Activated gamma-delta T cell treated with anti-CD3 and anti-CD28 coated beads, Interleukin-2, amount 50 U/mL, for 16 hours (primary cell): ENCODE measurements at places on chromosomes 11 and 22.

- peak; percentile 69 for DNase-seq
Measured at GRCh38 chr22:44685384-44686056, 16.5 kb upstream of the PRR5 start.

- DNase-seq: no peak
Measured at GRCh38 chr22:19809741-19810140, 44.9 kb downstream of the GNB1L start.

GRCh38 chr22:39343259-39344045 is 6.3 kb upstream of the SYNGR1 start:
- peak; percentile 35 for DNase-seq

DNA sequence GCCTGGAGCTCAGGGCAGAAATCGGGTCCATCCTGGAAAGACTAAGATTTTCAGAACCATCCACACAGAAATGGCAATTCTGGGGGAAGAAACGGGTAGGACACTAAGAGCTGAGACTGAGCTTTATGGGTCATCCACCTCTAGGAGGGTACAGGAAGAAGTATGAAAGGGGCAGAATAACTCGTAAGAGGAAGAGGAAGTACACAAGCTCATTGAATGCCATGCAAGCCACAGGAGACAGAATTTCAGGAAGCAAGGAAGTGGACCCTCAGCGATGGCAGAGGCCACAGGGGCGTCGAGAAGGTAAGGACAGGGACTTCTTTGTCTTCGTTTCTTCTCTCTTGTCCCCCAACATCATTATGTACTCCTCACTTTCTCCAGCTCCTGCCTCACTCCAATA is 169.6 kb downstream of the MAML2 start:
- DNase-seq: no peak

DNA sequence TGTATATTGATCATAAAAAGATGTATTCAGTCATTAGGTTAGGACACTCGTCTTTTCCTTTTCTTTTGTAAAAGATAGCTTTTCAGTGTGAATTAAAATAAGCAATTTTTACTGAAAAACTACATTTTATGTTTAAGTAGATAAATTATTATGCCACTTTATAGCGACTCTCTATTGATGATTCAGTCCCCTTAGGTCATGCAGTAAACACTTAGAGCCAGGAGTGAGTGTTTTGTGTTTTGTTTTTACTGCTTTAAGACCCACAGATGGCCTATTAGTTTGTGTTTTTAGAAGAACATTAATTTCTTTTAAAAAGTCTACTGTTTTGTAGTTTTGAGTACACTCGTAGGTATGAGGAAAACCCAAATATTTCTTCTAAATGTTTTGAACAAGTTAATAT is 86.6 kb downstream of the YAP1 start:
- DNase-seq: no peak

DNA sequence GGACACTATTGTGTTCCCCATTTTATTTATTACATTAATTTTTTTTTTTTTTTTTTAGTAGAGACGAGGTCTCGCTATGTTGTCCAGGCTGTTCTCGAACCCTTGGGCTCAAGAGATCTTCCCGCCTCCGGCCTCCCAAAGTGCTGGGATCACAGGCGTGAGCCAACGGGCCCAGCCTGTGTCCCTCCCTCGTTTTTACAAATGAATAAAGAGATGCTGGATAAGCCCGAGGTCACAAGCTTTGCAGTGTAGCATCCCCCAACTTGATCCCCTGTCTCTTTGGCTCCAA is 297 bp upstream of the MTFP1 start:
- no peak for DNase-seq

DNA sequence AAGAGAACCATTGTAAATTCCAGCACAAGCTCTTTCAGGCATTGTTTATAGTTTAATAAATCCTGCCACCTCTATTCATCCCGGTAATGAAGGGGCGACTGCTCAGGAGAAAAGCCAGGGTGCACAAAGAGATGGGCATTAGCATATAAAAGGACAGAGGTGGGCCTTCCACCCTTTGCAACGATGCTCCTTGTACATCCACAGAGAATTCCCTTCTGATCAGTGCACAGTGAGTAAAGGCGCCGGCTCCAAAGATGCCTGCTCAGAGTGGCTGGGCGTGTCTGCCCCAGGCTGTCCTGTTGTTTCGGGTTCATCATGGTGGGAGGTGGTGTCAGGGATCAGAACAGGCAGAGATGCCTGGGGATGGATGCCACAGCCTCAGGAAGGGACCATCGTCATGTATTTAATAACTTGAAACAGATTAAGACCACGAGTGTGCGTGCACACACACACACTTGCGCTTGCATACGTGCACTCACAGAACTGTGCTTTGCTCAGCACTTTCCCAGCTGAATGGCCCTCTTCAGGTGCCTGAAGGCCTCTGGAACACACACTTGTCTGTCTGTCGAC is 305.0 kb downstream of the TBC1D22A start:
- DNase-seq: no peak

GRCh38 chr22:24463071-24463760 is 31.9 kb upstream of the UPB1 start:
- no peak for DNase-seq

DNA sequence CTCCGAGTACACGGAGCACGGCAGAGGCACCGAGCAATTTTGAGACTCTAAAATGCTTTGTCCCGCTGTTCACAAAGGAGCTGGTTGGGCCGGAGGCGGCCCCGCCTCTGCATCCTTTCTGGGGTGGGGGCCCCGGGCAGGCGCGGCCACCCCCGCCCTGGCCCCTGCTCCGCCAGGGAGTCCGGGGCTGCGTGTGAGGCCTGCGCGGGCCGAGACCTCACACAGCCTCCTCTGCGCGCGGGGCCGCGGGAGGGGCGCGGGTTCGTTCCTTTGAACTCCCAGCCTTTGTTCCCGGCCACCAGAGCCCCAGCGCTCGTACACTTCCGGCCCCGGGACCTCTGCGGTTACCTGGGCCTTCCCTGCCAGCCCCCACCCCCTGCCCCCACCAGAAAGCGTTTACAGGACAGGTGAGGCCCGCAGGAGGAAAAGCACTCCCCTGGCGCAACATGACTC is 1.6 kb downstream of the FGF19 start:
- DNase-seq: no peak

GRCh38 chr22:49785841-49786471 is 41.7 kb downstream of the BRD1 start:
- no peak for DNase-seq

- no peak for DNase-seq
Measured at GRCh38 chr11:119697445-119697844, 31.6 kb downstream of the NECTIN1 start.

DNA sequence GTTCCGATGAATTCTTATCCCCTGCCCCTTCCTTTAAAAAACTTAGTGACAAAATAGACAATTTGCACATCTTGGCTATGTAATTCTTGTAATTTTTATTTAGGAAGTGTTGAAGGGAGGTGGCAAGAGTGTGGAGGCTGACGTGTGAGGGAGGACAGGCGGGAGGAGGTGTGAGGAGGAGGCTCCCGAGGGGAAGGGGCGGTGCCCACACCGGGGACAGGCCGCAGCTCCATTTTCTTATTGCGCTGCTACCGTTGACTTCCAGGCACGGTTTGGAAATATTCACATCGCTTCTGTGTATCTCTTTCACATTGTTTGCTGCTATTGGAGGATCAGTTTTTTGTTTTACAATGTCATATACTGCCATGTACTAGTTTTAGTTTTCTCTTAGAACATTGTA is 12.0 kb downstream of the CCND1 start:
- DNase-seq: no peak

- DNase-seq: no peak
Measured at GRCh38 chr11:111978028-111978771, 41.1 kb downstream of the DIXDC1 start.

- no peak for DNase-seq
Measured at GRCh38 chr22:49582181-49582580, 245.5 kb downstream of the BRD1 start.

- no peak for DNase-seq
Measured at GRCh38 chr11:14446701-14447169, 52.9 kb downstream of the COPB1 start.

GRCh38 chr11:69195824-69196782 is 40.4 kb downstream of the SMIM38 start:
- DNase-seq: no peak

DNA sequence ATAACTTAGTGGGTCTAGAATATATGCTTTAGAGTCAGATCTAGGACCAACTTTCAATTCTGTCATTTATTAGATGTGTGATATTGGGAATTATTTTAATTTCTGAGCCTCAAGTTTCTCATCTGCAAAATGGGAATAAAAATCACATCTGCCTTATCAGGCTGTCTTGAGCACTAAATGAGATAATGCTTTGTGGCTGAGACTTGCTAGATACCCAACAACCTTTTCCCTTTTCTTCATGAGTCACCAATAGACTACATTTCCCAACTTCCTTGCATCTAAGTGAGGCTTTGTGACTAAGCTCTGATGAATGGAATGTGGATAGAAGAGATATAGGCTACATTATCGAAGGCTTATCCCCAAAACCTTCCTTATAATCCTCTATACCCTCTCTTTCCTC is 220.7 kb upstream of the SESN3 start:
- no peak for DNase-seq

GRCh38 chr11:65703846-65704245 is 8.2 kb upstream of the KAT5 start:
- DNase-seq: no peak

DNA sequence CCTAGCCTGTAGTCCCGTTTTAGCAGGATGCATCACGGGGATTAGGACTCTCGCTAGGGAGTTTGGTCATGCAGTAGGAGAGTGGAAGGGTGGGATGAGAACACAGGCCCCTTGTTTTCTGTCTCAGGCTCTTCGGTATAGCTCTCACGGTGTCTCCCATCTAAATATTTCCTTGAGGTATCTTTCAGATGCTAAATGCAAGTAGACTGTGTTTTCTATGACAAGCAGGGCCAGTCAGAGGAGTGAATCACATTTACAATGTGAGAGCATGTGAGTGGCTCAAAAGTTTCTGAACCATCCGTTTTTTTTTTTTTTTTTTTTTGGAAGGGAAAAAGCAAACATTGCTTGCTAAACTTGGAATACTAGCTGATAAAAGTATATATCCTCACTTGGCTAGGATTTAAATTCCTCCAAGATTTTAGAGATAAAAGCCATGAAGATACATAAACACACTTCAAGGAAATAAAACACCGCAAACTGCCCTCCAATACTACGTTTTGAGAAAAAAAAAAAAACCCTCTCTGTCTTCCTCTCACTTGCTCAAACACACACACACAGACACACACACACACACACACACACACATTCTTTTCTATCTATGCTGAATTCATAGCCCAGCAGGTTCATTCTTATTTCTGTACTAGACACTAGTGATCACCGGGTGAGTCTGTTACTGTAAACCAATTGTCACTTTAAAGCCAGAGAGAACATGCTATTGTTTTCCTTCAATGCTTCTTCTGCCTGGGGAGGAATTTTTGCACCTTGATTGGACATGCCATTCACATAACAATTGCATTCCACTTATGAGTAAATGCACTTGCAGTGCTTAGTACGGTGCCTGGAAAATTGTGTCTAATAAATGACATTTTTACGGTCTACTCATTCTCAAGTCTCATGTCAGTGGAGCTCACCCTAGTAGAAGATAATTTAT is 224.6 kb upstream of the CCDC90B start:
- DNase-seq: no peak

- no peak for DNase-seq
Measured at GRCh38 chr22:25624476-25624875, 60.0 kb downstream of the GRK3 start.
